Caco-2 (cell line): ENCODE measurements at places on chromosomes 6 and 20.

- DNase-seq: no peak
These were observed 94.5 kb downstream of the PREX1 start for GRCh38 chr20:48733296-48733790.

DNA sequence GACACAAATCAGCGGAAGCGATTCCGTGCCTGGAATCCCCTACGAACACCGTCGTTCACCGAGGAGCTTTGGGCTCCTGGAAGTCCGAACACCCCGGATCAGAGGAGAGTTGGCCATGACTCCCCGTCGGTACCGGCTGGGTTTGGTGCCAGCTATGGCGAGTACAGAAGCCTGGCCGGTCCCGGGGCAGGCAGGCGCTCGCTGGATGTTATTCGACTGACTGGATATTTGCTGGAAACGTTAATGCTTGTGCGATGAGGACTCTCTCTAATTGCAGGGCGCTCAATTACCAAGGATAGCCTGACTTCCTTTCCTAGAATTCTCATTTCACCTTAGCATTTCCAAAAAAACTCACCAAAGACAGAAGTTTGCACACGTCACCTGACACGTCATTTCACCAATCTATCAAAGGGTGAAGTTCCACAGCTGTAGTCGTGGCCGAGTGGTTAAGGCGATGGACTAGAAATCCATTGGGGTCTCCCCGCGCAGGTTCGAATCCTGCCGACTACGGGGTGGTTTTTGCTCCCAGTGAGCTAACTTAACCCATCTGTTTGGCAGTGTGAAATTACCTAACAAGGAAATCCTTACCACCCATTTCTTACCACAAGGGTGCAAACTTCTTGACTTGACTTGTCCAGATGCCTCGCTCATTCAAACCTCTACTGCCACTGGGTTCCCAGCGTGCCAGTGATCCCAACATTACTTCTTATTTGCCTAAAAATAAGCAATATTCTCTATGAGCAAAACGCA lies 22.7 kb upstream of the ZNF184 start:
- no peak for DNase-seq

DNA sequence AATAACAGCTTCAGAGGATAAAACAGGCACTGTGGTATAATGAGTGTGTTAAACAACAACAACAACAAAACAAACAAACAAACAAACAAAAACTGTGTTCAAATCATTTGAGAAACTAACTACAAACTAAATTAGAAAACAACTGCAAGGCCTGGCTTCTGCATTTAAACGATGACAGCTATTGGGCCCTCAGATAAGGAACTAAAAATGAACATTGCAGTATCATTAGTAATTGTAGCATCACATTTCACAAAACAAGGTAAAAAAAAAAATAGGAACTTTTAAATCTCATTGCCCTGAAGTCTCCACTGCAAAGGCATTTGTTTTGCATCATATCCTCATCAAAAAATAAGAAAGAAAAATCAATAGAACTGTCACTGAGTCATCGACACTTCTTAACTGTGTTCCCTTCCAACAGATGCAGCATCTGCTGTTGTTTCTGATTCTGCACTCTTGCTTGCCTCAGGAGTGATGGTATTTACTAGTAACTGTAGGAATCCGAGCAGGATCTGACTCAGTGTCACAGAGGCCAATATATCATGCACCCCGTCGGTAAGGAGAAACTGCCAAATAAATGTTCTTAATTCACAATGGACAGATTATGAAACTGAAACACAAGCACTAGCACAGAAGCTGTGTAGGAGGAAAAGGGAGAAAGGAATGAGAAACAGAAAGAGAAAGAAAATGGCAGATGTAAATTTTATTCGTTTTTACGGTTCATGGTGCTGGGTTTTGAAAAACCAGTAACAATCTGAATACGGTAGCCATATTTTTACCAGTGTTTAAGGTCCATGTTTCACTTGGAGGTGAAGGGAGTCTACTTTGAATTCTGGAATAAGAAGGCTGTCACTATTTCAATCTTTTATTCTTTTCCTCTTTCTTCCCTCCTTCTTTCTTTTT lies 365.7 kb upstream of the EPHA7 start:
- no peak for DNase-seq

DNA sequence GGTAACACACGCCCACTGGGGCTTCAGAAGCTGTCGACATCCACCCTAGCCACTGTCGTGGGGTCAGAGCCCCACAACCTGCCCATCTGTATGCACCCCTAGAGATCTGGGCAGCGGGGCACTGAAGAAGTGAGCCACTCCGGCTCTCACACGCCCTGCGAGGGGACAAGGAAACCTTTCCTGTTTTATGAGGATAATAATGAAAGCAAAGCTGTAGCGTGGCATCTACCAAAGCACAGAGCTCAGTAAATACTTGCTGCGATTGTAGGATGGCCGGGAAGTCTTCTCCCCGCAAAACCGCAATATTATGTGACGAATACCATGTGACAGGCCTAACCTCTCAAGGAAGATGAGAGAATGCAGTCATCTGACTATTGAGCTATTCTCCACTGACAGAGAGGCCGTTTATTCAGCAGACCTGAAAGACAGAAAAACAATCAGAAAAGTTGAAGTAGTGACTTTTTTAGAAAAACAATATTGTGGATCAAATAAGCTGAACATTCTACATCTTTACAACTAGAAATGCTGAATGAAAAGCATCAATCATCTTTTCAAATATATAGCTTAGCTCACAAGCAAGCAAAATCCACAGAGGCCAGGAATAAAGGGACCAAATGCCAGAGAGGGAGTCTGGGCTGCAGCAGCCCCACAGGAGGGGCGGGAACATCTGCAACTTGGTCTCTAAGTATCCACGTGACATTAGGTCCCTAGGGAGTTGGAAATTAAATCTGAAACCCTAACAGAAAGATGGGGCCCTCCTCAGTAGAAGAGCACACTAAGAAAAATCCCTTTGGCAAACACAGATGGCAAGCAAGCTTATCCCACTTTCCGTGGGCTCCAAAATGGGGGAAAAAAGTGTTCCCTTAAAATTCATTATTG lies 207.8 kb downstream of the TTLL2 start:
- DNase-seq: no peak

DNA sequence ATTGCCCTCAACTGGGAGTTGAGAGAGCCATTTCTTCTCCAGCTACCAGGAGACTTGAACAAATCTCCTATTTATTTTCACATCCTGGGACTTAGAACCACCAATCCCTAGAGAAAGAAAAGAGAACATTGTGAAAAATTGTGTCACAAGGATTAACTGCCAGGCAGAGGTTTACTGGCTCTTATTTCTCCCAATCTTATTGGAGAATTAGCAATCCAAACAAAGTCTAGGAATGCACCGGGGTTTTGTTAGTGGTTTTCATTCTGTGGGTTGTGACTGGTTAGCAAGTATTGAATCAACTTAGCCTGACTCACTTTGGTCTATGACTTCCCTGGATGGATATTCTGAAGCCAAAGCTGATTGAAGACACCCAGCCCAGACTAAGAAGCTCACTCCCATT lies 21.2 kb upstream of the ENPP5 start:
- DNase-seq: no peak

GRCh38 chr6:1689141-1689540 lies 79.4 kb downstream of the FOXC1 start:
- DNase-seq: no peak

DNA sequence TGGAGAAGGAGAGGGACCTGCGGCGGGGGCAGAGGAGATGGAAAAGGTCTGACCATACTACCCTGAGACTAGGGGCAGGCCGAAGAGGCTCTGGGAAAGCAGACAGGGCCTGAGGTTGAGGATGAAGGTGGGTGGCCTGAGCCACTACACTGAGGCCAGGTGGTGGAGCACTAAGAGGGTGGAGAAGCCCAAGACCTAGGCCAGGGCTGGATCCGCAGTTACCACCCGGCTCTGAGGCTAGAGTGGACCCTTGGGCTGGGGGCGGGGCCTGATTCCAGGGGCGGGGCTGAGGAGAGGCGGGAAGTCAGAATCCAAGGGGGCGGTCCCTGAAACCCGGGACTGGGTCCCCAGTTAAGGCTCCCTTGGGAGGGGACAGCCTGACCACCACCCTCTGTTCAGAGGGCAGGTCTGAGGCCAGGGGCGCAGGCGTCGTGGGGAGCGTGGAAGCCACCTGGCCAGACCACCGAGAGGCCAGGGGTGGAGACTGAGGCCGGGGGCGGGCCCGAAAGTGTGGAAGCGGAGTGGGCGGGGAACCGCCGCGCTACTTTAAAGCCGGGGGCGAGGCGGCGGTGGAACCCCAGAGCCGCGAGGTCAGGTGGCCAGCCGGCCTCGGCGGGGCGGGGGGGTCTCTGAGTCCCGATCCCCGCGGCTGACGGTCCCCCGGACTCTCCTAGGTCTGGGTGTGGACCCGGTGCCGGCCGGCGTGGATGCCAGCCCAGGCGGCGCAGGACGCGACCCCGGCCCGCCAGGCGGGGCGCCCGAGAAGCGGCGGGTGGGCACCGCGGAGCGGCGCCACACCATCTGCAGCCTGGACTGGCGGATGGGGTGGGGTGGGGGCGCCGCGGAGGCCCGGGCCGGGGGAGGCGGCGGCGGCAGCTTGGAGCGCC lies 8.3 kb downstream of the CCM2L start:
- peak; percentile 98 for DNase-seq

DNA sequence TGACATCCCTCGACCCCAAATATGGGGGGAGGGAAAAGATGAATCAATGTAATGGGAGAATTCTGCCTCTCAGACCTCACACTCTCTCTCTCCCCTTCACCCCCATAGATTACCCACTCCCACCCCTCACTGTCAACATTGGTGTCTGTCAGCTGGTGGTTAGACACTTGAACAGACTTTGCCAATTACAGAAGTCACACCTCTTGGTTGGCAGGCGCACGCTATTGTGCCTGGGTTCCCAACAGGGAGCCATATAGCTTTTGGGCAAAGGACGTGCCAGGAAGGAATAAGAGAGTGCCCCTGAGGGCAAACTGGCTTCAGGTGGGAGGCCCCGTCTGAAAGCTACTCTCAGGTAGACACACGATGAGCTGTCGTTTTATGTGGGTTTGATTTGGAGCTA lies 54.1 kb upstream of the FYN start:
- no peak for DNase-seq

GRCh38 chr20:49216991-49217578 lies 2.1 kb upstream of the DDX27 start:
- peak; percentile 99 for DNase-seq

DNA sequence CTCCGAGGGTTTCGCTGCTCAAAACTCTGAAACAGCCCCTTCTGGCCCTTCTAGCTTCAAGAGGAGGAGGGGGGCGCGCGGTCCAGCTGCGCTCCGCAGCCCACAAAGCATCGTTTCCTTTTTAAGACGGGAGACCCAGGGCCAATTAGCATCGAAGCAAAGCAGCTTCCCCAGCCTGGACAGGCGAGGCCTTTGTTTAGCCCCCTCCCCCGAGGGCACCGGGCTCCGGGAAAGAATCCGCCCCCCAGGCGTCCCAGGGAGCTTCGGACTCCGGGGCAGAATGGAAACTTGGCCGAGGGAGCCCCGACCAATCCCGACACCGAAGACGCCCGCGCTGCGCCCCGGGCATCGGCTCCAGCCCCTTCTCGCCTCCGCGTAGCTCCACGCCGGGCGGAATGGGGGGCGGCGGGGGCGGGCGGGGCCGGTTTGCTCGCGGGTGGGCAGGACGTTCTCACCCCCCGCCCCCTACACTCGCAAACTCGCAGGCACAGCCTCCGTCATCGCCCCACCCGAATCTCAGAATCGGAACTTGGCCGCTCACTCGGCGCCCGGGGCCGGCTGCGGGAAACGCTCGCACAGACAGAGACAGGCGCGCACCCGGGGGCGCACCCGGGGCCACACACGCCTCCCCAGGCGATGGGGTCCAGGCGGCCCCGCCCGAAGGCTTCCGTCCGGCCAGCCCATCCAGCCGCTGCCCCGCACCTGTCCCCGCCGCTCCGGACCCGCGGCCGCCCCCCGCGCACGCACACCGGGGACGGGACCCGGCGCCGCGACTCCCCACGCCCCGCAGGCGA lies 628 bp downstream of the NKAIN4 start:
- DNase-seq: no peak

GRCh38 chr6:119891644-119892043 lies 542.1 kb upstream of the MAN1A1 start:
- no peak for DNase-seq

GRCh38 chr6:170434821-170435155 lies 118.3 kb downstream of the PSMB1 start:
- no peak for DNase-seq

GRCh38 chr6:116027801-116028200 lies 32.9 kb downstream of the FRK start:
- DNase-seq: no peak

DNA sequence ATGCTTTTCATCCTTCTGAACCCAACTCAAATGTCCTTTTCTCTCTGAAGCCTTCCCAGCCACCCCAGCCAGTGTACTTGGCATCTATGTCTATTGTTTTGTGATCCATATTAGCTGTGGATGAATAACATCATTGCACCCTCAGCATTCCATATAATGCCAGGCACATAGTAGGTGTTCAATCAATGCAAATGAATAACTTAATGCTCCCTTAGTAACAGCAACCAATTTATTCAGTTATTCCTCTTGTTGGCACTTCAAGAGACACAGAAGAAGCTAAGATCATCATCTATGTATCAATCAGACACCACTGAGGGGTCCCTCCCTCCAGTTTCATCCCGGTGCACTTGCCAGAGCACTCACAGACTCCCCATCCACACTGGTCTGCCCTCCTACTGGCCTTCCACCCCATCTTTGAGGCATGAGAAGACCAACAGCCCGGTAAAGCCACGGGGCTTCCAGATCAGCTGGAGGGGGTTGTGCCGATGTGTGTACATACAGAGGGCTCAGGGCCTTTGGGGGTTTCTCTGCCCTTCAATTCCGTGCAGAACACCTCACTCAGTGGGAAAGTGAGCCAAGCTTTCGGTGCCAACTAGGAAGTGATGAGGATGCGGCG lies 2.4 kb upstream of the TAF8 start:
- DNase-seq: no peak

- no peak for DNase-seq
These were observed 20.8 kb downstream of the DUSP22 start for GRCh38 chr6:313087-313486.

DNA sequence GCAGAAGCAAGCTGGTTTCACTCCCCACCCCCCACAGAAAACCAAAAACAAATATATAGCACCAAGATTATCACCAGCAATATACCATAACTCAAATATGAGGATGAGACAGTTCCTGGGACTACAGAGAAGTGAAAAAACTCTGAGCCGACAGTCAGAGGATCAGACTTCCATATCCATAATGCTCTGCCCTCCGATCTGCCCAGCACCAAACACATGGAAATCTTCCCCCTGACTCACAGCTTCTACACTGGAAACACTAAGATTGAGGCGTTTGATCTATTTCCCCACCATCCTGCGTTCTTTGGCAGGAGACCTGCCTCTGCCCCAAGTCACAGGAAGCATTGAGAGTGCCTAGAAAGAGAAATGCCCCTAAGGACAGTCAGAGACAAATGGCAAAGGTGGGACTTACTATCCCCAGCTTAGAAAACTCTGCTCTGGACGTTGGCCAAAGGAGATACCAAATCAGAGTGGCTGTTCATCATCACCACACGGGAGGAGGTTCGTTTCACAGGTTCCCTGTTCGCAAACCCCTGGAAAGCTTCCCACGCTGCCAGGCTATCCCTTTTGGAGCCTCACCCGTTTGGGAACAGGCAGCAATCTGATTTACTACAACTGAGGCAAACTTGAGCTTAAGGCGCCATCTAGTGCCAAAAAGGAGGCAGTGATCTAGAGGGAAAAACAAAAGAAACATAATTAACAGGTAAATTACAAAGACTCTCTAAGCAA lies 48.7 kb upstream of the SRSF6 start:
- DNase-seq: peak; percentile 64

GRCh38 chr6:79818471-79818870 lies 128.9 kb downstream of the ELOVL4 start:
- no peak for DNase-seq
